ENCODE measurements at places on chromosomes 1 and 21.

DNA sequence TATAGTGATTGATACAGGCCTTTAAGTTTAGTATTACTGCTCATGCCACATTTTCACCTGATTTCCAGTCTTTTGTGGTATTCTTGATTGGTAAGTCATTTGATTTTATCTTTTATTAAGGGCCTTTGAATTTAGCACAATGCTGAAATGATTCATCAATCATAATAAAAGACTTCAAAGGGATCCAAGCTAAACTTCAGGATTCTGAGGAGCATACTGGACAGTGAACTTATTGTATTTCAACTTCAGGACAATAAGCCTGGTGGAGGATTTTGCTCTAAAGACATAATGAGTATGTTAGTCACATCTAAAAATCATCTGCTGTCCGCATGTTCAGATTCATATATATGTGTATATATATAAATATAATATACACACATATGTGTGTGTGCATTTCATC, 233.3 kb downstream of the SETD4 start:
- DNase-seq: no peak

- peak; percentile 37 for DNase-seq
Measured at GRCh38 chr1:205262731-205263171, 35.0 kb downstream of the TMCC2 start.

- DNase-seq: no peak
Measured at GRCh38 chr1:226691247-226691646, 47.8 kb downstream of the ITPKB start.

GRCh38 chr1:8315573-8316475, 2.1 kb upstream of the SLC45A1 start:
- DNase-seq: no peak

DNA sequence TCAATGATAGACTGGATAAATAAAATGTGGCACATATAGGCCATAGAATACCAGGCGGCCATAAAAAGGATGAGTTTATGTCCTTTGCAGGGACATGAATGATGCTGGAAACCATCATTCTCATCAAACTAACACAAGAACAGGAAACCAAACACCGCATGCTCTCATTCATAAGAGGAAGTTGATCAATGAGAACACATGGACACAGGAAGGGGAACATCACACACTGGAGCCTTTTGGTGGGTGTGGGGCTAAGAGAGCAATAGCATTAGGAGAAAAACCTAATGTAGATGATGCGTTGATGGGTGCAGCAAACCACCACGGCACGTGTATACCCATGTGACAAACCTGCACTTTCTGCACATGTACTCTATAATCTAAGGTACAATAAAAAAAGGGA, 883.4 kb upstream of the PRMT6 start:
- no peak for DNase-seq

DNA sequence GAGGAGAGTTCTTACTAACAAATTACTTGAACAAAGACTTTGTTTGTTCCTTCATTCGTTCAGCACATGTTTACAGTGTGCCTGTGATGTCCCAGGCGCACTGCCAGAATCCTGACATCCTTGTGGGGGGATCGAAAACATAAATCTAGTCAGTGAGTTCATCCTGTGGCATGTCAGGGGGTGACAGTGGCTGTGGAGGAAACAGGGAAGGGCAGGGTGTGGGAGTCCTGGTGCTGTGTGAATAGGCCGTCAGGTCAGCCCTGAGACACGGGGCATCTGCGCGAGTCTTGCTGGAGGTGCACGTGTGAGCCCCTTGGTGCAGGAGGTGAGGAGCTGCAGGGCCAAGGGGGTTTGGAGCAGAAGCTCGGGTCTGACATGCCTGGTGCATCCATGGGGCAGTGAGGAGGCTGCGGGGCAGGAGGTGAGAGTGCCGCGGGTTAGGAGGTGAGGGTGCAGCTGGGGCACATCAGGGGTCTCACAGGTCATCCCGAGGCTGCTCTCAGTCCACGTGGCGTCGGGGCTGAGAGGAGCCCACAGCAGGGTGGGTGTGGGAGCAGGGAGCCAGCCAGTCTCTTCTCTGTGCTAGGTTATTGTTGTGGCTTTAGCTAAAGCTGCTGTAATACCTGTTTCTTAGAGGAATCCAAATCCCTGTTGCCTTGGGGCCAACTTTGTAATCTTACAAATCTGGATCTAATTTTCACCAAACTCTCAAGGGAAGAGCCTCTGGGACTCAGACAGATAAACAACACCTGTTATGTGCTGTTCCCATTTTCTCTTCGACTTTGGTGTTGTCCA, 93.4 kb downstream of the PCBP3 start:
- DNase-seq: no peak

DNA sequence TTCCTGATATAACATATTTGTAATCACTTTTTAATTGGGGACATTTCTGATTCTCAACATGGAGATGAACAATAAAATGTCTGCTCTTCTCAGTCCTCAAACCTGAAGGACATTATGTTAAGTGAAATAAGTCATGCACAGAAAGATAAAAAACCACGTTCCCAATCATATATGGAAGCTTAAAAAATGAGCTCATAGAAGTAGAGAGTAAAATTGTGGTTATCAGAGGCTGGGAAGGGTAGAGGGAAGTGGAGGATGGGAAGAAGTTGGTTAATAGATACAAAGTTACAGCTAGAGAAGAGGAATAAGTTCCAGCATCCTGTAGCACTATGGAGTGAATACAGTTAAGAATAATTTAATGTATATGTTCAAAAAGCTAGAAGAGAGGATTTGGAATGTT, 1.5 kb upstream of the CD48 start:
- DNase-seq: no peak

- DNase-seq: peak; percentile 35
Measured at GRCh38 chr1:225881081-225881958, 860 bp downstream of the TMEM63A start.

GRCh38 chr1:247647864-247648263, 31.7 kb downstream of the OR13G1 start:
- no peak for DNase-seq

DNA sequence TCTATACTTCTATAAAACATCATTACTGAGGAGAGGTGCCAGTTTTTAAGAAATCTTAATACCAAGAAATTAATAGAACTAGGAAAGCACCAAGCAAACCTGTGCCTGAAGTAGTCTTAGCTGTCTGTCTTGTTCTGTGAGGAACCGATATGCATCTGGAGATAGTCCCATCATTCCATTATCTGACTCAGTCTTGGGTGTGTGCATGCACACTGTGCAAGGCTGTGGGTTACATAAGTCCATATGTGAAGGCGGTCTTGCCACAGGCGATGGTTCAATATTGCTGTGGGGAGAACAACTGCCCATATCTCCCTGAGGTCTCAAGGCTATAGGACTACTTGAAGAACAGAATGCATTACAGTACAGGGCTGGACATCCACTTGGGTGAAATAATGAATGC, 33.8 kb downstream of the STIL start:
- no peak for DNase-seq

GRCh38 chr1:202531472-202531811, 178.8 kb downstream of the SYT2 start:
- no peak for DNase-seq

DNA sequence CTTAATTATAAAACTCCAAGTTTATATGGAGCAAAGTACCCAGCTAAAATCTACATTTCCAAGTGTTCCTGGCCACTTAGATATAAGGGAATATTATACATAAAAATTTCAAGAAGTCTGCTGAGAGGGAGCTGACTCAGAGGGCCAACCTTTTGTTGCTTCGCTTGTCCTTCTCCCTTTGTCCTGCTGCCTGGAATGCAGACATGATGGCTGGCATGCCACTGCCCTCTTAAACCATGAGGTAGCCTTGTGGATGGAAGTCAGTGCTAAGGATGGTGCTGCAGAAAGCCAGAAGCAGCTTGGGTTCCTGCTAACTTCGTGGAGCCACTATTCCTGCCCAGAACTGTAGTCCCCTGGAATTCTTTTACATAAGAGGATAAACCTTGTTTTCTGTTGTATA, 38.9 kb upstream of the SRP9 start:
- DNase-seq: no peak

DNA sequence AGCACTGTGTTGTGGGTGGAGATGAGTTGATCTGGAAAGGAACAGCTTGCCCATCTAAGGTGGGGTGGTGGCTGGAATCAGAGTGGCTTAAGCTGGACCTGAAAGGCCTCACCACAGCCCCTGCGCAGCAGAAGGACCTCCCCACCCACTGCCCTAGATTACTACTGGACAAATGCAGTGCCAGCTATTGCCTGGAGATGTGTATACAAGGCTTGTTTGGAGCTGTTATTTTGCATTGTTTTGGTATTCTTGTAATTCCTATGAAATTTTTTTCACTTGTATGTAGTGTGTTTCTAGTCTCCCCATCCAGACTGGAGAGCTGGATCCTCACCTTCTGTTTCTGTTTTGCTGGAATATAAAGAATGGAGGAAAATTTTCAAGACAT, 1.3 kb upstream of the SLC30A1 start:
- no peak for DNase-seq

DNA sequence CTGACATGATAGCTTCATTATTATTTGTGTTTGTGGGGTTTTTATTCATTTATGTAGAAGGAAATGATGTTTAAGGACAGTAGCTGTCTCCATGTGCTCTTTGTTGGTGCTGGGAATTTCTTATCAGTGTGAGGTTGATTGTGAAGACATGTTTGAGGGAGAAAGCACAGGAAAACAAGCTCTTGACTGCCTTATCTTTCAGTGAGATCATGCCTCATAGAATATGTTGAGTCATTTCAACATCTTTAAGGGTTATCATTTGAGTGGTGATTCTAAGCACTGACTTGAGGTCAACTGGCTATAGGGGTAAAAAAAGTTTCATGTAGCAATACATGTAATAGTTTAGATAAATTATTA, 405.1 kb upstream of the ADAMTS5 start:
- peak; percentile 41 for DNase-seq

- no peak for DNase-seq
Measured at GRCh38 chr1:28086651-28087050, 1.8 kb downstream of the EYA3 start.

- no peak for DNase-seq
Measured at GRCh38 chr1:23108918-23109533, 59.6 kb downstream of the LUZP1 start.

GRCh38 chr1:18037651-18038050, 69.9 kb upstream of the IGSF21 start:
- no peak for DNase-seq

DNA sequence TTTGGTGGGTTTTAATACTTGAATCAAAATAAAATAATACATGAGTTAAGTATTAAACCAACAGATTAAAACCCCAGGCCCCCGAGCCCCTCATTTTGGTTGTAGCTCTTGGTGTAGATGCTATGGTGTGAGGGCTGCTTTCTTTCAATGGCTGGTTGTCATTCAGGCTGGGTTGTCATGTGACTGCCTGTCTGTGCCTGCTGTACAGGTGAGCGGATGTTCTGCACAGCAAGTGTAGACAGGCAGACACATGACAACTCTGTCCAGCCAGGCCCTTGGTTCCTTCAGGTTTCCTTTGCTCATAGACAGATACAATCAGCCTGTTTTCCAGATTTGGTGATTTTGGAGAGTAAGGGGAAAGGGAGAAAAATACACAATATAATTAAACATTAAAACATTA, 281.9 kb upstream of the C1orf105 start:
- no peak for DNase-seq

- no peak for DNase-seq
Measured at GRCh38 chr21:34221331-34222030, 142.3 kb upstream of the KCNE2 start.

GRCh38 chr1:217076902-217077301, 353.7 kb upstream of the ESRRG start:
- DNase-seq: no peak

- no peak for DNase-seq
Measured at GRCh38 chr1:198316546-198317100, 159.8 kb downstream of the NEK7 start.

GRCh38 chr1:162216604-162217003, 147.1 kb downstream of the NOS1AP start:
- no peak for DNase-seq

GRCh38 chr1:229980009-229980408, 87.0 kb upstream of the GALNT2 start:
- no peak for DNase-seq

- DNase-seq: no peak
Measured at GRCh38 chr1:36031441-36031840, 52.5 kb upstream of the TEKT2 start.

- no peak for DNase-seq
Measured at GRCh38 chr1:32990887-32991286, 26.3 kb upstream of the RNF19B start.

- peak; percentile 10 for DNase-seq
Measured at GRCh38 chr1:220330265-220330664, 58.0 kb upstream of the RAB3GAP2 start.

- no peak for DNase-seq
Measured at GRCh38 chr1:172960454-172961208, 90.1 kb downstream of the TNFSF18 start.

DNA sequence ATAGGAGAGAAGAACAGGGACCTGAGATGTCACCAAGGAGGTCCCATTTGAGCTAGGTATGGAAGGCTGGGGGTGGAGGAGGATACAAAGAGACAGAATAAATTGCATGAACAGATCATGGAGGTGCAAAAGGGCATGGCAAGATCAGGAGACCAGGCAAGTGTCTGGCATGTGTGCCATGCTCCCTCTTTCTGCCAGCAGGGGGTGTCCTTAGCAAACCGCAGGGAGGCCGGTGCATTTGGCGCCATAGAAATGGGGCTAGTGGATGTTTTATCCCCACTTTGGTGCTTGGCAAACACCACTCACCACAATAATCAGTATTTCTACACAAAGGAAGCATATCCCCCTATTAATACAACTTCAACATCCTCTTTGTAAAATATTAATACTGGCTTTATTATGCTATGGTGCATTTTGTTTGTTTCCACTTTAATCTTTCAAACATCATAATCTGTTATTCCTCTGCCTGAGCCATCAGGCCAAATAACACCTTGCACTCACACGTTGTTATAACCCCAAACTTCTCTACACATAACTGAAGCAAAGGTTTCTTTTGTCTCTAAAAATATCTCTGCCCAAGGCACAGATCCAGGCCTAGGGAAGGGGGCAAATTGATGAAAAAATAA, 25.9 kb downstream of the S100A6 start:
- DNase-seq: peak; percentile 38

DNA sequence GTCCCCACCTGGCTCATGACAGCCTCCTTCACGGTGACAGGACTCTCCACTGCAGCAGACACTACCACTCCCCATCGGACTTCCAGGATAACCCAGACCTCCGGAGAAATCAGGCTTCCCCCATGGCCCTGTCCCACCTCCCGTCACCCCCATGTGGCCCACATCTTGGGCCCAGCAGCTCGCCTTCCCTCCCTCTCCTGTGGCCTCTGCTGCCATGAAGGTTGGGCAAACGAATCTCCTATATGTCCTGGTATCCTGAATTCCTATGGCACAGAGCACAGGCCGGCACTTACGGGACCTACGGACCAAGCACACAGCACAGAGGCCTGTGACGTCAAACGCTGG, 82.0 kb downstream of the NPHP4 start:
- no peak for DNase-seq

- DNase-seq: no peak
Measured at GRCh38 chr1:247177755-247178154, 5.9 kb upstream of the ZNF124 start.

All from fibroblast of skin of scalp (primary cell).